ENCODE measurements at places on chromosomes 6 and 20.

- DNase-seq: no peak
Observed at GRCh38 chr6:124389127-124389526, 573.1 kb upstream of the RNF217 start.

- DNase-seq: peak; percentile 28
Observed at GRCh38 chr20:52129611-52130010, 62.0 kb downstream of the ZFP64 start.

DNA sequence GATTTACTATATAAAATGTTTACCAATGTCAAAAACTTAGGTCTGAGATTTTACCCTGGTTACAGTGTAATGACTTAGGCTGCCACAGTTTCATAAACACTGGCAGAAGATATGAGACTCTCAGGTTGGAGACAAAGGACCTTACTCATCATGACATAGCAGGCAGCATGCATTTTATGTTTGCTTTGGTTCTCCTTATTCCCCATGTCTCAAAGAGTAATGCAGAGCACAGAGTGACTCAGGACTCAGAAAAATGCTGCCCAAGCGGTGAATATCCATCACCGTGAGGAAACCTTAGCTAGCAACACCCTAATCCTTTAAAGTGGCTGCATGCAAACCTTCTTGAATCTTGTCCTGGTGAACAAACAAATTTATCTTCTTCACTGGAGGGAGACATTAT, 112.1 kb upstream of the EYS start:
- no peak for DNase-seq

DNA sequence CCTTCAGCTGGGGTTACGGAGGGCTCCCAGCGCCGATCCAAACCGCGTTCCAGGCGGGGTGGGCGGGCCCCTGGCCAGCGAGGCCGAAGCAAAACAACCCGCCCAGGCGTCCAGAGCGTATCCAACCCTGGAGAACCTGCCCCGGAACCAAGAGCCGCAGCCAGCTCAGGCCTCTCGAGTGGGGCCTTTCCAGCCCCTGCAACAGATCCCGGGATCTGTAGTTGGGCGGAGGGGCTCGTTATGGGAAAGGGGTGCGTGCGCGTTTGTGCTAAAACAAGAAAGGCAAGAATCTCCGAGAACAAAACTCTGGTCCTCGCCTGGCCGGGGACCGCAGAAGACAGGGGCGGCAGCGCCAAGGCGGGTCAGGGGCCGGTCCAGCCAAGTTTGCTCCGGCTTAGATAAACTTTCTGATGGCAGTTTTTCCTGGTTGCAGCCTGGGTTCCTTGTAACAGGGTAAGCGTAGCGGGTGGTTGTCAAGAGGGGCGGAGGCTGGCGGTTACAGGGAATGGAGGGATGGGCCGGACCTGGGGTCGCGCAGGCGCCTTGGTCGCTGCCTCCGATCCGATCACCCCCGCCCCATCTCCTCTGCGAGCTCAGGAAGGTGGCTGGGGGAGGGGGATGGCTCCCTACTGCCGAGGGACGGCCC, 448 bp upstream of the RIN2 start:
- peak; percentile 85 for DNase-seq

- DNase-seq: no peak
Observed at GRCh38 chr20:36243726-36244125, 7.4 kb downstream of the AAR2 start.

- no peak for DNase-seq
Observed at GRCh38 chr6:96542702-96543101, 20.2 kb upstream of the FHL5 start.

DNA sequence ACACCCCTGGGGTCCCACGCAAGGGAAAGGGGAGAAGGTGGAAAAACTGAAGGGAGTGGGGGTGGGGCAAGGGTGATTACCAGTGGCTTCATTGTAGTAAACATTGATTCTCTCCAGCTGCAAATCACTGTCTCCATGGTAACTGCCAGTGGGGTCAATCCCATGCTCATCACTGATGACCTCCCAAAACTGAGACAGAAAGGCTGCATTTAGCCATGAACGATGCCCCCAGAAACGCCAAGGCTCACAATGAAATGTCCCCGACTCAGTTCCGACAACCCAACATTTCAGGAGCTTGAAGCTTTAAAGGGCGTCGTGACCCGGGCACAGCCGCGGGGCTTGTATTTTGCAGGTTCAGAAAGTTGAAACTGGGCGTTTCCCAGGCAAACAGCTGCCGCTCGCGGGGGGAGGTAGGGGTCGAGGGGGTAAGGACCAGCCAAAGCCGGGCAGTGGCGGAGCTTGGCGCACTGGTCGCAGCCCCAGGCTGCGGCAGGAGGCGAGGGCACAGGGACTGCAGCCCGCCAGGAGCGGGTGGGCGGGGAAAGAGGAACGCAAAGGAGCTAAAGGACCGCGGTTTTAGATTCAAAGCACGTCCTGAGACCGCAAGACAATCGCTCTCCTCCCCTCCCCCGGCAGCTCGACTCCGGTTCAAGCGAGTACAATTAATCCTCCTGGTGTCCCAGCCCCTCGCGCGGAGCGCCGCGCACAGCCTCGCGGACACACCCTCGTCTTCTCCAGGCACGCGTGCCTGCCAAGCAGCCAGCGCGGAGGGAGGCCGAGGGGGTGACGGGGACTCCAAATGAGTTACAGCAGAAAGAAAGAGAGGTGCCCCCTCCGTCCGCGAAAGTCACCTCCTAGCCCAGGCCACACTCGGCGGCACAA, 731 bp downstream of the TUBB2B start:
- peak; percentile 52 for DNase-seq
